Activated naive CD8-positive, alpha-beta T cell treated with anti-CD3 and anti-CD28 coated beads for 36 hours (primary cell): ENCODE measurements at places on chromosomes 5 and 9. TPM values are rescaled to one million over a fixed set of nuclear protein-coding genes. Genes with fewer than 3 reads are reported as not detected.

MSMP gene
- total RNA-seq = not detected

SLC45A2 gene
- total RNA-seq = not detected

FOXD4L5 gene
- 0.10 TPM for total RNA-seq

S100Z gene
- total RNA-seq = 0.23 TPM

MEGF10 gene
- not detected for total RNA-seq

DNA sequence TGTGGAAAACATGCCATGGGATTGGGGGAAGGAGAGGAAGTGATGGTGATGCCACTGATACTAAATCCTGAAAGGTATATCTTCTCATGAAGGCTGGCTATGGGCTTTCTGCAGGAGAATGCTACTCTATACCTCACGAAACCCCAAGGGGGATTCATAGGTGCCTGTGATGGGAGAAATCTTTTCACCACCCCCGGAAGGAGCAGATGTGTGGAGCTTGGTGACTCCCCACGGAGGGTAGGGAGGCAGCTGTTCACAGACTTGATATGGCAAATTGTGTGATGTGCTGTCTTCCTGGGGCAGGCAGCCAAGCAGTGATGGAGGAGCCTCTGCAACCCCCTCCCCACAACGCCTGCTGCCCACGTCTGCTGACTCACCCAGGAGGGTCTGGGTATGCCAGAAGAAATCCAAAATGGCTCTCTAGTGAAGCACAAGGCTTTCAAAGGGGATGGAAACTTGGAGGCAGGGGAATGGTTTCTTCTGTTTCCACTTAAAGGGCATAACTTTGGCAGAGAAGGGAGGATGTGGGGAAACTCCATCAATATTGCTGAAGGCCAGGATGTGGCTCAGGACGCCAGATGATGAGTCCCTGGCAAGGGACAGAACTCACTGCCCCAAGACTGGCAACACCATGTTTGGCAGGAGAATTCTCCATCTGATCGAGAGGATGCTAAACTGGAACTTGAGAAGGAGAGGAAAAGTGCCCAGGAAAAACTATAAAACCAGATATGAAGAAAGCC lies 188.3 kb downstream of the GABBR2 start:
- no peak for DNase-seq

- no peak for DNase-seq
Measured at GRCh38 chr9:97744710-97745708, 47.9 kb upstream of the XPA start.

GRCh38 chr5:67774786-67775185 lies 440.8 kb upstream of the PIK3R1 start:
- no peak for DNase-seq

DNA sequence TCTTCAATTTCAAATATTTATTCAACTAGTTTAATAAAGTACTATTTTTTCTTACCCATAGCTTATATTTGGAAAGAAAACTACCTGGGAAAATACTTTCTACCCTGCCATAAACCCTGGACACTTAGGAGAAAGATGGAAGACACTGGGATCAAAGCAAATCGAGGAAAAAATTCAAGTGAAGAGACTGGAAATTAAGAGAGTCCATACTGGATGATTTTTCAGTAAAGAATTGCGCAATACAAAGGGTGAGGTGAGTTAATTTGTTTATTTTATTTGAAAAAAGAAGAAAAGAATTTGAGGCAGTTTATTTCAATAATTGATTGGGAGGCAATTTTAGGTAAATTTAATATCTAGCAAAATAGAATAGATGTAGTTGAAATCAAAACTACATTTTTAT lies 331.8 kb upstream of the ITGA1 start:
- no peak for DNase-seq

DNA sequence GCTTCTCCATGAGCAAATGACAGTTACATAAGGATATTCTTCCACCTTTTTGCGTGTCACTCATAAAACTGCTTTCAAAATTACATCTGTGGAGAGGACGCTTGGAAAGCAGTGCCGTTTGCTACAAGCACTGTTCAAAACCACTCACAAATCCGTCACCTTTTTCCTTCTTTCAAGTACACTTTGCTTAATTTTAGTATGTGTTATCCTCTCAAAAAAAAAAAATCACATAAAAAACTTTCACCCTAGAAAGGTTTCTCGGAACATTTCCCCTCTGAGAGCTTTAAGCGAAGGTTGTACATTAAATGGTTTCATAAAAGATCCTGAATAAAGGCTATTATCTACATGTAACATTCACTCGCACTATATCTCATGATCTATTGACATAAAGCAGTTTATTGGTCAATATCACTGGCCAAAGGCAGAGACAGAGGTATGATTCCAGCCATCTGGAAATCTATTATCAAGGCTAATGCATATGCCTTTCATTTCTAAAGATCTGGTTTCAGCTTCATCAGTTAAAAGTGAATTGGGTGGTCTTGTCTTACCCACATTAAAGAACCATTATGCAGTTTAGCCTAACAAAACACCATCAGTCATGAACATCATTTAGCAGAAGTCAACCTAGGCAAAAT lies 163.6 kb downstream of the ENC1 start:
- DNase-seq = no peak

- no peak for DNase-seq
Measured at GRCh38 chr9:70475211-70475610, 60.8 kb upstream of the KLF9 start.

GRCh38 chr5:58872670-58873273 lies 289.9 kb downstream of the RAB3C start:
- DNase-seq = no peak

- DNase-seq = no peak
Measured at GRCh38 chr5:68196876-68197275, 18.7 kb upstream of the PIK3R1 start.

DNA sequence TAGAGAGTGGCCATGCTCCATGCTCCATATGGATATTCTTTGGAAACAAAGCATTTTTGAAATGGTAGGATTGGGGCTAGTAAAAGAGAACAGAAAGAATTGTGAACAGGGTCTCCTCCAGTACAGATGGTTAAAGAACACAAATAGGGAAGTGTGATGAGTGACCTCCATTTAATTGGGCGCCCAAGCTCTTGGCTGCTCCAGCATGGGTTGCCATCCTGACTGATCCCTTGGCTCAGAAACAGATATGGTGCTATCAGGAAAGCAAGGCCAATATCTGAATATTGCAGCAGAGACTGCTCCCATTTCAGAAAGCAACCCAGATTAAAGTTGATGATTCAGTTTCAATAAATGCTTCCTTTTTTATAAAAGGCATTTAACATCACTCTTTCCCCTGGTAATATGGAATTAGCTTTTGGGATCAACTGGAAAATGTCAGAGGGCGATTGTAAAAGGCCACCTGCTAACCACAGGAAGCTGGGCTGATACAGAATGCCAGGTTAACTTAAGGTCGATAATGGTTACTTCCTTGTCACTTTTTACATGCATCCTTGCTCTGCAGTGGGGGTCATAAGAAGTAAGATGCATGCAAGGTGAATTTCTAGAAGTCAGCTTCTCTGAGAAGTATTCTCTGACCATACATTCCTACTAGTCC lies 52.9 kb downstream of the TMC1 start:
- no peak for DNase-seq
